CMK (cell line): ENCODE measurements at places on chromosomes 7 and 10.

GRCh38 chr7:95099106-95099505, 191.7 kb downstream of the PPP1R9A start:
- no peak for DNase-seq

- no peak for DNase-seq
Observed at GRCh38 chr7:15464667-15465121, 97.1 kb downstream of the AGMO start.

DNA sequence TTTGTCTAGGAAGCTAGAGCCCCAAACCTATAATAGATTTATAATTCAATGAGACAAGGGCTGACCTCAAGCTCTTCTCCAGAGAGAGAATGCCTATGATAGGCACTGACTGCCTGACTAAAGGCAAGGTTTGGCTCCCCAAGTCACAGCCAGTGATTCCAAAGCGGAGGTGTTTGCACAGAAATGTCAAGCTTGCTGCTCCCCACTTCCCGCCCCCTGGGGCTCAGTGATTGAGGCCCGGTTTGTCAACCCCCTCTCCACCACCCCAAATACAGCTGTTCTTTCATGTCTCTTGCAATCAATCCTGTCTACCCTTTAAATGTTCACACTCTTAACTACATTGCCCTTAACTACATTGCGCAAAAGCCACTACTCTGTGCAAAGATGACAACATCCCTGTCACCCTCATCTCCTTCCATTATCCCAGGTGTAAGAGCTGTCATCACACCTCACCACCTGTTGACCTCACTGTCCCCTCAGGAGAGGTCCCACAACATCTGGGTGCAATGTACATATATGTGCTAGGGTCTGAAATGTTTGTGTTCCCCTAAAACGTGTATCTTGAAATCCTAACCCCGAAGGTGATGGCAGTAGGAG, 58.0 kb downstream of the NUDCD3 start:
- DNase-seq = no peak

GRCh38 chr10:42979181-42979580, 97.7 kb upstream of the RET start:
- DNase-seq = no peak

- no peak for DNase-seq
Observed at GRCh38 chr10:49139028-49139845, 5.4 kb upstream of the FAM170B start.

DNA sequence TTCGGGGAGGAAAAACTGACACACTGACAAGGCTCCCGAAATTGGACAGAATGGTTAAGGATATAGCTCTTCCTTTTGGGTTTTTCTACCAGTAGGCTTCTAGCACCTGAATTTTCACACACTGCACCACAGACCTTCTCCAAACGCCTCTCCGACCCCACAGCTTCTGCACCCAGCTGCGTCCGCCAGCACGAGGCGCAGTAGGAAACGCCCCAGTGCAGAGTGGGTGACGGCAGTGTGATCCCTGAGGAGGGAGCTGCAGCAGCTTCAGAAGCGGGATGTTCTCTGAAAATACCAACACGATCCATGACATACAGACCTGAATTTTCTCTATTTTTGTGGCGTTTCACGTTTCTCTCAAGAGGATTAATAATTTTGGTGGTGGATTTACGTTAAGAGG, 25.9 kb downstream of the HSPB1 start:
- no peak for DNase-seq

GRCh38 chr7:155763691-155764437, 48.4 kb downstream of the SHH start:
- no peak for DNase-seq

- DNase-seq = no peak
Observed at GRCh38 chr7:142864980-142865747, 10.3 kb downstream of the EPHB6 start.

DNA sequence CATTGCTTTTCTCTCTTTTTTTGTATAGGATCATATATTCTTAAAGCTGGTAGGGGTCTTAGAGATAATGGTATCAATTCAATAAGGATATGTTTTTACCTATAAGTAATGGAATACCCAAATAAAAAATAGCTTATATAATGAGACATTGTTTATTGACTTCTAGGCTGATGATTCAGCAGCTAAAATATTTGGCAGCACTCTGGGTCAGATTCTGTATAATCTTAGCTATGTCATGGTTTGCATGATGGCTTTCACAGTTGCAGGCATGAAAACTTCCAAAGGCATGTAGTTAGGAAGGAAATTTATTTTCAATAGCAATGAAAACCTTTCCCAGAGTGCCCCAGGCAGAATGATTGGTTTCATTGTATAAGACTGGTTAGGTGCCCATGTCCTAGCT, 32.1 kb upstream of the A1CF start:
- no peak for DNase-seq
